Aorta (tissue), 5 donors: ENCODE measurements at places on chromosomes 4 and X. TPM values are rescaled to one million over a fixed set of nuclear protein-coding genes. Genes with fewer than 3 reads are reported as not detected.

The AR gene
- 17.9 TPM for total RNA-seq

The TKTL2 gene
- not detected for total RNA-seq

The UPF3B gene
- 6.7 TPM for total RNA-seq

The SLC49A3 gene
- total RNA-seq: 10.8 TPM

The ITM2A gene
- 153 TPM for total RNA-seq

The SERTM2 gene
- total RNA-seq: not detected

The IL15 gene
- total RNA-seq: 10.3 TPM

The PPP2R2C gene
- total RNA-seq: 1.3 TPM

The FAM9B gene
- total RNA-seq: not detected

The RPL34 gene
- 967 TPM for total RNA-seq

The RNF175 gene
- 1.0 TPM for total RNA-seq

GRCh38 chr4:5757091-5757490, 46.1 kb downstream of the EVC start:
- no peak for DNase-seq

DNA sequence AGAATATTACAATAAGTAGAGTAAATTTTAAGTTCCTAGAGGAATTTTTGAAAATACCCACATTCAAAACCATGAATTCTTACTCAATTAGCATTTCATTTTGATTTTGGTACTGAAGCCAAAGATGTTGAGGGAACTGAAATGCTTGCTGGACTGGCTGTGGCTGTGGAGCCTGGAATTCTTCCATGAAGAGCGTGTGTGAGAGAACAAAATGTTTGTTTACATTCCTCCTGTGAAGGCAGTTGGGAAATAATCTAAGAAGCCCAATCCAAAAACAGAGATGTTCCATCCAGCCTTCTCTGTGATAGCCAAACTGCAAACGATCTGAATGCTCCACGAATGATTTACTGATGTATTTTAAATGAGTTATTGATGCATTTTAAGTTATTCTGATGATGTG, 3.8 kb upstream of the ADH1B start:
- peak; percentile 76 for DNase-seq

DNA sequence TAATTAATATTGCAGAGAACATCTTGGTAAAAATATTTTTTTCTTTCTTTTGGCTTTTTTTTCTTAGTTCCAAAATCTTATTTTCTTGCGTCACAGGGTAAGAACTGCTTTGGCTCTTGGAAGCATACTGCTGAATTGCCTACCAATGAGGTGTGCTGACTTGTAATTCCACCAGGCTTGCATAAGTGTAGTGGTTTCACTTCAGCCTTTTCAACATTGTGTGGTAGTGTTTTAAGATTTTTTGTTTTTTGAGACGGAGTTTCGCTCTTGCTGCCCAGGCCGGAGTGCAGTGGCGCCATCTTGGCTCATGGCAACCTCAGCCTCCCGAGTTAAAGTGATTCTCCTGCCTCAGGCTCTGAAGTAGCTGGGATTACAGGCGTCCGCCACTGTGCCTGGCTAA, 42.4 kb downstream of the N4BP2 start:
- DNase-seq: no peak

- no peak for DNase-seq
Observed at GRCh38 chrX:110182362-110182761, 135.5 kb downstream of the AMMECR1 start.

DNA sequence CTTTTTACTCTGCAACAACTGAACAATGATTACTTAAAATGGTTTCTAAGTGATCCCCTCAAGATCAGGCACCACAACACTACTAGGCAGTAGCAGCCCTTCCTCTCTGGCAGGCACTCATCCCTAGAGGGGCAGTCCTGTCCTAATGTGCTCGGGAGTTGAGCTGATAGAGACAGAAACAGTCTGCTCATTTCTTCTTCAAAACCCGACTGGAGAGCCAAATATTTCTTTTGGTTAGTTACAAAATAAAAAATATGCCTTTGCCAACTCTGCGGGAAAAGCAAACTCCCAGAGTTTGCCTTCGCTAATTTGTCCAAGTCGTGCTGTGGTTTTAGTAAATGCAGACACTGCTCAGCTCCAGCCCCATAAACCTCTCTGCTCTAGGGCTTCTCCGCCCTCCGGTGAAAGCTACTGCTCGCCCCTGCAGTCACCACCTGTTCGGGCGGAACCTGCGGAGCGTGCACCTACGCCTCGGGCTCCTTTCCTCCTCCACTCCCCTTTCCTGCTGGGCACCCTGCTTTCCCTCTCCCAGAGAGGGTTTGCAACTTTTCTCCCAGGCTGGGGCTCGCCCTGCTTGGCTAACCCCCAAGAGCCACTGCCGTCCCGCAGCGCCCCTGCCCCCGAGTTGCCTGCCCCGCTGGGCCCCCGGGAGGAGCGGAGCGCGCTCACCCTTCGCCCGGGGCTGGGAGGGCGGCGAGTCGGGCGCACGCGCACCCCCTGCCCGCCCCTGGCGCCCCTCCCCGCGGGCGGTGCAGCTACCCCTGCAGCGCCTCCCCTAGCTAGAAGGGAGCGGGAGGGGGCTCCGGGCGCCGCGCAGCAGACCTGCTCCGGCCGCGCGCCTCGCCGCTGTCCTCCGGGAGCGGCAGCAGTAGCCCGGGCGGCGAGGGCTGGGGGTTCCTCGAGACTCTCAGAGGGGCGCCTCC, at the start of gene NPNT:
Gene NPNT, plus strand, starts transcription at position 812 of the 923 bp plus-strand sequence. CDS start 182 bp downstream, outside the sequence.
- DNase-seq: peak; percentile 49

DNA sequence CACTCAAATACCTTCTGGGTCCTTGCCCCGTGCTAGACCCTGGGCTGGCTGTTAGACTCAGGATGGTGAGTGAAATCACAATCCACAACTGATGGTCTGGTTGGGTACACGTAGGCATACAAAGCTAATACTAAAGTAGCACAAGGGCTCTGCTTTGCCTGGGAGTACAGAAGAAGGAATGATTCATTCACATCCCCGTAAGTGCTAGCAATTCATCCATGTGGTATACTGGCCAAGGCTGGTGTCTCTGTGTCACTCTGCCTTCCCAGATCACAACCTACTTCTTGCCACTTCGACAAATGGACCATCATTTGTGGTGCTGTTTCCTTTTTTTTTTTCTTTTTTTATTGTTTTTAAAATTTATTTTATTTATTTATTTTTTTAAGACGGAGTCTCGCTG, 19.7 kb upstream of the RBM47 start:
- no peak for DNase-seq

GRCh38 chr4:44046491-44046890, 402.1 kb downstream of the KCTD8 start:
- DNase-seq: no peak

- no peak for DNase-seq
Observed at GRCh38 chr4:5137927-5138326, 86.6 kb downstream of the STK32B start.

DNA sequence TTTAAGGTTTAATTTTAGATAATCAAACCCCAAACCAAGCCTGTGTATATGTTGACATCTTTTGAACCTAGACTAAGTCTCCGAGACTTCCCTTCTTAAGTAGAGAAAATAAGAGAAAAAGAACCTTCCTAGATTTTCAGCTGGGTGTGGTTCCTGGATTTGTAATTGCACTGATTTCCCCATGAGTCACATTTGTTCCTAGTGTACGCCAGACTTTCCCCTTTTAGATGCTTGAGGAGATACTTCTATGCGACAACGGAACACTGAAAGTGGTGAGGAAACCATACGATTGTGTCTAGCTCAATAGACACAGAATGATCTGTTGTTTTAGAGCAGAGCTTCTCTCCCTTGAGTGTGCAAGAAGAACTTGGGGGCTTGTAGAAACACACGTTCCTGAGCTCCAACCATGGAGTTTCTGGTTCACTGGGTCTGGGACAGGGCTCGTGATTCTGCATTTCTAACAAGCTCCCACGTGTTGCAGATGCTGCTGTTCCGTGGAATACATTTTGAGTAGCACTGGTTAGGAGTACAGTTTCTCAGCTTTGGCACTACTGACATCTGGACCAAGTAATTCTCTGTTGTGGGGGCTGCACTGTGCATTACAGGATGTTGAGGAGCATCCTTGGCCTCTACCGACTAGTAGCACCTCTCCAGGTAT, 87.1 kb downstream of the AMELX start:
- DNase-seq: no peak

GRCh38 chr4:86484241-86484640, 109.9 kb upstream of the PTPN13 start:
- DNase-seq: no peak

GRCh38 chrX:23012162-23012561, 12.4 kb downstream of the DDX53 start:
- DNase-seq: no peak

DNA sequence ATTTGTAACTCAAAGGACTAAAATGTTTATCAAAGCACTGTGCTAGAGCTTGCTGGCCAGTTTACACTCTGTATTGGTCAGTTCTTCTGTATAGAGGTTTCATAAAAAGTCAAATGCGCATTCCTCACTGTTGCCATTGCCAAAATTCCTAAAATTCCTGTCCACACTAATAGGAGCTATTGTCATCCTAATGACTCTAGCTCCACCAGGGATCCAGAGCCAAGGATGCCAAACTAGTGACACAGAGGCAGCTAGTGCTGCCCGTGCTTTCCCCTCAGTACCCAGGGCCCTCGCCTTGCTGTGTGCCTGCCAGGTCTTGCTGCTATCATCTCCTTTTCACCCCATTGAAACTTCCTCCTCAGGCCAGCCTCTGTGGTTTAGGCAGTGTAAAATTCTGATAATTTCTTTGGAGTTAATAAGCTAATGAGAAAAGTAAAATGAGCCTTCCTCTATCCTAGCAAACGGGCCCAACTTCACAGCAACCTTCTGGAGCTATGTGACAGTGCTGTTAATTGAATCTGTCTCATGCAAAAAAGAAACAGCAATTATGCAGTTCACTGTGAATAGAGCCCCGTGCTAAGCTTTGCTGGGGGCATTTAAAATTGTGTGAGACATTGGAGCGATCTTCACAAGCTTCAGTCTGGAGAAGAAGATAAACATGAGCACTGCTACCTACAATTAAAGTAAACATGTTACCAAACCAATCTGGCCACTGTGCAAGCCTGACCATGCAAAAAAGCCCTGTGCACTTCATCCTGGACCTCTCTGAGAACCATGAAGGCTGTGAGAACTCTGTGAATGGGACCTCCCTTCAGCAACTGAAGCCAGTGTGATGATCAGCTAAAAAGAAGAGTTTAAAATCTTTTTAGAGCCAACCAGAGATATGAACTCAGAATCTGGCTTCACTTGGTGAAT, 43.1 kb upstream of the FGF2 start:
- DNase-seq: peak; percentile 76

GRCh38 chr4:100566396-100566795, 48.6 kb upstream of the EMCN start:
- no peak for DNase-seq

DNA sequence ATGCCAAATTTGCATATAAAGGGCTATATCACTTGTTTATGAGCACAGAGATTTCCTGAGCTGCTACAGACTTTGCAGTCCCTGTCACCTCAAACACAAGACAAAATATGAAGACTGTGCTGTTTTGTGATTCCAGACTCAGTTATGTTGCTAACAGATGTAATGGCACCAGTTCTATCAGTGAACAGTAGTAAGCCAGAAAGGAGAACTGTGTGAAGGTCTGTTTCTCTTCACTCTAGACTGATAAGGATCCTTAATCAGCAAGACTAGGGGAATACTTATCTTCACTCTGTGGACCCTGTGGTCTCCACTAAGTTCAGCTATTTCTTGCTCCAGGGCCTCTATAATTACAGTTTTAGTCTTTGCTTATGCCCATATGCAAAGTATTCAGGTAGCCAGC, 82.7 kb downstream of the ANXA5 start:
- DNase-seq: no peak

DNA sequence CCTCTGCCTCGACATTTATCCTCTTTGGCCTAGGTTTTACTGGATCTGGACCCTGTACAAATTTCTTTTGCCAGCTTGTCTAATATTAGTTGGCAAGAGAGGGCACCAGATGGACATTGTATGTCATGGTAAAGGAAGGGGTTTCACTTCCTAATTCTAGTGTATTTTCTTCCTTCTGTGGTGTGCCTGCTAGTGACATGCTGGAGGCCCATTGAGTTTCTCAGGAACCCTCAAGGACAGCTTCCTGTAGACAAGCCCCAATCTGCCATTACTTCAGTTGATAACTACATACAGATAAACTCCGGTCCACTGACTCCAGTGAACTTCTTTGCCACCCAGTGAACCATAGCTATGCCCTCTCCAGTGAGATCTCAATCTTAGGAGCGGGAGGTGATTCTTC, 116.9 kb downstream of the STPG2 start:
- no peak for DNase-seq
